ENCODE measurements at places on chromosomes 3 and 15.

DNA sequence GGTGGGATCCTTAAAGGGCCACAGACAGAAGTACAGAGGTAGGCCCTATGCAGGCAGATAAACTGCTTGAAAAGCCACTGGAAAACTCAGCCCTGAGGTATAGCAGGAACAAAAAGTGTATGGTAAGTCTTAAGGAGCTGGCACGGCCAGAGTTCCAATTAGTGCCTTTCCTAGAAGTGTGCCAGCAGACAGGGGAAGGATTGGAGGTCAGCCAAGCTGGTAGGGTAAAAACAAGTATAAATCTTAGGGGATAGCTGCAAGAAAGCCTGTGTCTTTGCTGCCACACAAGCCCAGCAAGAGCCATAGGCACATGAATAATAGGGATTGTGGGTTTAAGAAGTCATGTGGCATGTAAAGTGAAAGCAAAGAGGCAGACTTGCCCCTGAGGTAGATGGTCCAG is 582.5 kb downstream of the PLOD2 start:
- DNase-seq = no peak

GRCh38 chr15:75033809-75034208 is 10.4 kb downstream of the PPCDC start:
- no peak for DNase-seq

GRCh38 chr3:28089527-28089897 is 151.9 kb upstream of the CMC1 start:
- DNase-seq = no peak

- no peak for DNase-seq
Measured at GRCh38 chr15:90981681-90982080, 12.7 kb downstream of the PRC1 start.

DNA sequence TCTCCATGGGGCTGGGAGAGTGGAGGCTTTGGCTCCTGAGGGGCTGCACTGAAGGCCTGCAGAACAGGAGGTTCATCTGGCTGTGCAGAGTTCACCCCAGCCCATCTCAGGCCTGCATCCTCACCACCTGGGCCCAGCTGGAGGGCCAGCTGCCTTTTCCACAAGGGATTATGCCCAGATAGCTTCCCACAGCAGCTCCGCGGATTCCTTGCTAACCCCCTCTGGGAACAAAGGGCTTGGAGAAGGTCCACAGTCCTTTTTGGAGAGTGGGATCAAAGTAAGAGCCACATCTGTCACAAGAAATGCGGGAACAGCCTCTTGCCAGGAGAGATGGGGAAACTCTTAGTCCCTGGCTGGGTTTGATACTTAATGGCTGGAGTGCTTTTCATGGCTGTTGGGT is 164.7 kb upstream of the RGMA start:
- DNase-seq = no peak

DNA sequence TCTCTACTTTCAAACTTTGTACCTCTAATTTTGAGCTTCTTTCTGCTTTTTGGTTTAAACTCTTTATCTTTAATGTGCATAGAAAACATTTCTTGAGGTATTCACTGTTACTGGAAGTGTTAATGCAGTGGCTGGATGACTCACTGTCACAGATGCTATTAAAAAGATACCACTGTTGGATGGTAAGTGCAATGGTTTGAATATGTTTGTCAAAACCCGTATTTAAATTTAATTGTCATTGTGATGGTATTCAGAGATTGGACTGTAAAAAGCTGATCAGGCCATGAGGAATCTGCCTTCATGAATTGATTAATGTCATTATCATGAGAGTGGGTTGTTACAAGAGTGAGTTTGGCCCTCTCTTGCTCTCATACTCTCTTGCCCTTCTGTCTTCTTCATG is 70.6 kb downstream of the AP4E1 start:
- no peak for DNase-seq

DNA sequence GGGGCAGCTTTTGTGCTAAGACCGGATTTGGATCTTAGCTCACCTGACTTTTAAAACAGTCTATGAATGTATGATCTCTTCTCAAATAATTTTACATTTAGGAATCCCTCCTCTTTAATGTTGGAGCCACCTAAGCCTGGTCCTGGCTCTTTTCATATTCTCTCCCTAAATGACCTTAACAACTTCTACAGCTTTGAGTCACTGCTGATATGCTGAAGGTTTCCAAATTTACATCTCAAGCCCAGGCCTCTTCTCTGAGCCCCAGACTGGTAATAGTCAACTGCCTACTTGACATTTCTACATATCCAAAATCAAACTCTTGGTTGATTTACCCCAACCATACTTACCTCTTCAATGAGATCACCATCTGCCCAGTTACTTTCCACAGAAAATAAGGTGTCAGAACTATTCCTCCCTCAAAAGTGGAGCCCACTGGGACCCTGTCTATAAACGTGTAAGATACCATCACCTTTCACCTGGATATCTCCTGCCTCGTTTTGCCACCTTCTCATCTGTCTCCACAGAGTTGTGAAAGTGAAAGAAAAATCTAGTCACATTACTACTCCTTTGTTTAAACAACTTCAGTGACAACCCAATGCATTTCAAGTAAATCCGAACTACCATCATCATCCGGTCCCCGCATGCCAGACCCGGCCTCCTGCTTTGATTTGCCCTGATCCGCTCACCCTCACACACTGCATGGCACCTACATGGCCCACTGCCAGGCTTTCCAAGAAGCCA is 48.8 kb downstream of the UBP1 start:
- no peak for DNase-seq

DNA sequence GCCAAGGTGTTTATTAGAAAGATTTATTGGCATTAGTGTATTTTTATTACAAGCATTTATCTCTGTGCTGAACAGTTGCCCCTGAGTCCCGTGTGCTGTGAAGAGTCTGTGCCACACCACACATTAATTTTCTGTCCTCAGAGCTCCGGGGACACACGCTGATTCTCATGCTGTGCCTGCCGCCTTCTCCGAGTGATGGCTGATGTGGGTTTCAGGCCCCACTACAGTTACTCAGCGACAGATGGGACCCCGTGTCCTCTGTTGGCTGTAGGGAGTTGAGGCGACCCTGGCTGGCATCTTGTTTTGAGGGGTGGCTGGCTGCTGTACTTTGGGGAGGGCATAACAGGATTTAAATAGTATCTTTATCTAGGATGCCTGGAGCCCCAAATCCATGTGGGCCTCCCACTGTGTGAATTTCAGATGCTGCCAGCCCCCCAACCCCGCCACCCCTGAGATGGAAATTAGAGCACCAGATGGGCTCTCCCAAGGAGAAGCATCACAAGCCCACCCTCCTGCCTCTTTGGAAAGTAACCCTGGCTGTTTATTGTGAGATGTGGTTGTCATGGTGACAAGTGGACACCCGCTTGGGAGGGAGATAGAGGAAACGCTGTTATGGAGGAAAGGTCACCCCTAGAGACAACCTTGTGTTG is 185.6 kb downstream of the APBA2 start:
- DNase-seq = no peak

DNA sequence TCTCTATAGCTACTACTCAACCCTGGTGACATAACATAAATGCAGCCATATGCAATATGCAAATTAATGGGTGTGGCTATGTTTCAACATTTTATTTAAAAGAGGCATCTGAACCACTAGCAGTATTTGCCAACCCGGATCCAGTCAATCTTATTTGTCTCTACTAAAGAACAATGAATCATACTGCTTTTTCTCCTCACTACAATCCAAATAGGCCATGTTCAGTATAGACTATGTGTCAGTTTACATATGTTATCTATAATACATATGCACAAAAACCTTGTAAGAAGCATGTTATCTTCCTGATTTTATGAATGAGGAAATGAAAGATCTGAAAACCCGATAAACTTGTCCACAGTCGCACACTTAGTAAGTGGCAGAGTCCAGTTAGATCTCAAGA is 125.7 kb downstream of the STAG1 start:
- no peak for DNase-seq

DNA sequence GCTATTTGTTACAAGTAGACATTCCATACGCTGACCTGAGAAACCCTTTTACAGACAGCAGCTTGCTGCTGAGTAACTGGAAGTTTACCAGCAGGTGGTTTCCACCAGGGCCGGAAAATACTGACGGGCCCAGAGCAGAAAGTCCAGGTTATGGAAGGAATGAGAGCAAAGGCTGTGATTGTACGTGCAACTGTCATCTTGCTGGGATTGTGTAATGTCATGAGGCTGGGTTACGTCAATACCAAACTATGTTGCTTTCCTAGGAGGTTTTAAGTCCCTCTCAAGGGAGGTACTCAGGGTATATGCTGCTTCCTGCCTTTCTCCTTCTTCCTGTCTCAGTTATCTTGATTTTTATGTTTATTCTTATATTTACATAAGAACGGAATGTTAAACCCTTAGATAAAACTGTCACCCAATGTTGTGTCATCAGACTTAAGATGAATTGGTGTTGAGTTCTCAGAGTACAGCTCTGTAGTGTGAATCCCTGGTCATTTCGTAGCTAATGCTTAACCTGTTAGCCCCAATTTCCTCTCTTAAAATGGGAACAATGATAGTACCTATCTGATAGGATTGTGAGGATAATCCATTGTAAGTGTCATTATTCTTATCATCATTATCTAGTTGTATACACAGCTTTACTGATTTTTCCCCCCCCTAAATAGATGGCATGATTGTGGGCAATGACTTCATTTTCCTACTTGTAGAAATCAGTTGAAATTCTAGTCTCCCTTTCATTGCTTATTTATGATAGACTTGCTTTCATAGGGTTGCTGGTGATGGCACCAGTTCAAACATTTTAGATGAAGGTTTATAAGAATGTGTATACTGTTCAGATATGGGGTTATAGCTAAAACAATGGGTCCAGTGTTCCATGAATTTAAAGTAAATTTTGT is 101.4 kb downstream of the FNDC3B start:
- DNase-seq = no peak

- no peak for DNase-seq
Measured at GRCh38 chr15:41838400-41838897, at the start of gene PLA2G4B. Gene PLA2G4B (plus strand): TSS chr15:41838847. CDS start chr15:41838914, 67 bp downstream.

DNA sequence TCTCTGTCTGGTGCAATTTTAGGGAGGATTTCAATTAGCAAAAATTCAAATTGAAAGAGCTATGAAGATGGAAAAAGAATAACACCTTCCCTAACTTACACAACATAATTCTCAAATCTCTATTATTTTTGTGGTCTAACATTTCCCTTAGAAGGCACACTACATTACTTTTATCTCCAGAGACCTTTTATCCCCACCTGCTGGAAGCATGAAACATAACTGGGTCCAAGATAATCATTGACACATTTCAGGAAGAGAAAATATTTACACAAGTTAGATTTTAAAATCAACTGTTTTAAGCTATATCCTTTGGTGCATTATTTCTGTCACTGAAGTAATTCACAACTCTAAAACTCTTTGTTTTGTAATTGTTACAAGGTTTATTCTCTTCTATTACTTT is 779.5 kb downstream of the ROBO1 start:
- DNase-seq = no peak

DNA sequence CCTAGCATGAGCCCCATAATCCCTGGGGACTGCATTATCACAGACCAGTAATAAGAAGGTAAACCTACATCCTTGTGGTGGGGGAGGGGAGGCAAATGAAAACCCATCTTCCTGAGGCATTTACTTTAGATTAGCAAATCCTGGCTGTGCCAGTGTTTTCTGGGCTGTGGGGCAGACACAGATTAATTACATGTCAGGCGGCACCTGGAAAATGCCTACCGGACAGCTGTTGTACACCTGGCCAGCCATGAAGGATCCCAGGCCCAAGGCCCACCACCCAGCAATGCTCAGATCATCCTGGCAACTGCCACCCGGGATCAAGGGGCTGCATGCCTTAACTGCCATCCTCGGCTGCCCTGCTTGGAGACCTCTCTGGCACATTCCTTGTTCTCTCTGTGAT is 59.1 kb upstream of the RASA2 start:
- no peak for DNase-seq

GRCh38 chr3:13069495-13069894 is 3.7 kb downstream of the IQSEC1 start:
- peak; percentile 37 for DNase-seq

- no peak for DNase-seq
Measured at GRCh38 chr15:88956906-88957305, 43.7 kb upstream of the MFGE8 start.

- no peak for DNase-seq
Measured at GRCh38 chr3:141403576-141403975, 35.3 kb downstream of the ZBTB38 start.

DNA sequence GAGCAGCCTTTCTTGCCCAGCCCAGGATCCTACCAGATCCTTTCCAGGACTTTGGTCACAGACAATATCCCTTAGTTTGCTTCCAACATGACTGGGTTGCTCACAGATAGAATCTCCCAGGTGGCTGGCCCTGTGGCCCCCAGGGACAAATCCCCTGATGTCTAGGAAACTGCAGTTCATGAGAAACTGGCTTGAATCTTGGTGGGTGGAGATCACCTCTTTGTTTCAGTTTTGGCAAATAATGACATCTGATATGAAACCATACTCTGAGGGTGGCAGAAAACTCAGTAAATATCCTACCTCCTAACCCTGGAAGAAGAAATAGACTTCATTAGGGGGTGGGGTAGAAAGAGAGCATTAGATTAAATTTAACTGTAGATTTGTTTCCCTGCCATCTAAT is 44.1 kb upstream of the PFN2 start:
- no peak for DNase-seq

DNA sequence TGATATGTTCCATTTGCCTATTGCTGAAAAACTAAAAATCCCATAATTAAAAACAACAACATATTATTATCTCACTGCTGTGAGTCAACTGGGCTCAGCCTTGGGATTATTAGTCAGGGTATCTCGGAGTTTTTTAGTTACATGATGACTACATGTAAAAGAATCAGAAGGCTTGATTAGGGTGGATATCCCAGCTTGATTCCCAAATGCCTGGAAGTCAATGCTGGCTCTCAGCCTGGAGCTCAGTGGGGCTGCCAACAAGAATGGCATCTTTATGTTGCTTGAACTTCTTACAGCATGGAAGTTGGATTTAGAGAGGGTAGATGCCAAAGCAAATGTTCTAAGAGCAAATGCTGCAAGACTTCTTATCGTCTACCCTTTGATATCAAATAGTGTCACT is 278.5 kb downstream of the PLOD2 start:
- DNase-seq = no peak

DNA sequence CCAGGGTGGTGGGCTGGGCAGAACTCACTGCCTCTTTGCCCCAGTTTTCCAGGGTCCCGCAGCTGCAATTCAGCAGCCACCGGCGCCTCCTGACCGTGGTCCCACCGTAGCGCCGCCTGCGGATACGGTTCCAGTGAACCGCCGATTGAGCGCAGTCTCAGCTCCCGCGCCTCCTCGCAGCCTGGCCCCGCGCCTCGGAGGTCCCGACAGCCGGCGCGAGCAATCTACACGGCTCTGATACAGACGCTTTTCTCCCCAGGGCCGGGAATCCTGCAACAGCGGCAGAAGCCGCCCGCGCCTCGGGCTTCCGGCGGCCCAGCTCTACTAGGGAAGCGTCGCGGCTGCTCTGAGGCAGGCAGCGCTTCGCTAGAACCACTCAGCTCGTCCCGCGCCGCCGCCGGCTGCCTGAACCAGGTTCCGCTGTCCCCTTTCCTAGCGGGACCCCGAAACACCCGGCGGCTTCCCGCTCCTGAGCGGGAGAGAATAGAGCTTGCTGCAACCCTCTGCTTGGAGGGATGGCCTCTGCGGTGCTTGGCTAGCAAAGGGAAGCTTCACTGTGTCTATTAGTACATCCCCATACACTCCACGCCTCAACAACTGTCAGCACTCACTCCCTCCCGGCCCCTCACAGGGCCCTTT is 3.1 kb downstream of the FOXL2NB start:
- no peak for DNase-seq

All from activated CD4-positive, alpha-beta T cell treated with anti-CD3 and anti-CD28 coated beads, Interleukin-2, amount 50 U/mL, for 24 hours (primary cell).